ENCODE measurements at places on chromosomes 2 and 18.

DNA sequence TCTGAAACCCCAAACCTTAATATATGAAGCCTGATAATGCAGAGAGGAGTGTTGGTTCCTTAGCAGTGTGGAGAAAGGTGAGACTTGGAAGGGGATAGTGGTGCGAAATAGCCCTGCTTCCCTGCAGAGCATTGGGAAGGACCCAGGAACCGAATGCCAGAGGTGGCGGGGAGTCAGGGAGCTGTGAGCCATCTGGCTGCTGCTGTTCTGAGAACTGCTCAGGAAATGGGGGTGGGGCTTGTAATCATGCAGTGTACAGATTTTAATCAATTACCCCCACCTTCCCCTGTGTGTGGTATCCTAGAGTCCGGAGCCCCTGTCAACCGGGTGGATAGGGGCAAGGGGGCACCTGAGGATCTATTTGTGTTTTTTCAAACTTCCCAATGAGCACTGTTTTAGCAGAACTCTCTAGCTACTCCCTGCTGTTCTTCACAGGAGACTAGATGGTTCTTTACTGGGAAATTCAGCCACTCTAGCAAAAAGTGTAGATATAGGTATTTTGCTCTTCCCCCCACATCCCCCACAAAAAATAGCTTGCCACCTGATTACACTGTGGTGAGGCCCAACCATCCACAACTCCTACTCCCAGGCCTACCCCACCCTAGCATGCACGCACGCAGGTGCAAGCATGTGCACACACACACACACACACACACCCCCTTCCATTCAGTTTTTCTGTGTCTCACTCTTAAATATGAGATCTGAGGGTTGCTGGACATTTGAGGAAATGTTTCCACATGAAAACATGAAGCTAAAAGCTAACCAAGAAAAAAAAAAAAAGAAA, 30.1 kb upstream of the MBOAT2 start:
- DNase-seq, result no peak

- DNase-seq, result no peak
Measured at GRCh38 chr2:149155196-149155969, 116.9 kb downstream of the LYPD6B start.

DNA sequence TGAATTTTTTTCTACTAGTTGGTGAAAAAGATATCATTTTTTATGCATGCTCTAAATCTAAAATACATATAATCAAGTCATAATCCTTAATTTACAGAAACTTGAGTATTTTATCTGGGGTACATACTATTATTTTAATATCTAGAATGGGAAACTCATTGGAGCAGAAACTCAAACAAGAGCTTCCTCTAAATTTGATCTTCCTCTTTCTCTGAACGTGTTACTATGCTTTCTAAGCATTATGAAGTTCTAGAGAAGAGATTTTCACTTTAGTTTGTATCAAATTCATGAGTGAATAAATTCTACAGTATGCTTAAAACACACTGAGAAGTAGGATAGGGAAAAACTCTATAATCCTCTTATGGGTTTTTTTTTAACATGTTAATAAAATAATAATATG, 20.6 kb upstream of the SLC38A11 start:
- DNase-seq, result no peak

DNA sequence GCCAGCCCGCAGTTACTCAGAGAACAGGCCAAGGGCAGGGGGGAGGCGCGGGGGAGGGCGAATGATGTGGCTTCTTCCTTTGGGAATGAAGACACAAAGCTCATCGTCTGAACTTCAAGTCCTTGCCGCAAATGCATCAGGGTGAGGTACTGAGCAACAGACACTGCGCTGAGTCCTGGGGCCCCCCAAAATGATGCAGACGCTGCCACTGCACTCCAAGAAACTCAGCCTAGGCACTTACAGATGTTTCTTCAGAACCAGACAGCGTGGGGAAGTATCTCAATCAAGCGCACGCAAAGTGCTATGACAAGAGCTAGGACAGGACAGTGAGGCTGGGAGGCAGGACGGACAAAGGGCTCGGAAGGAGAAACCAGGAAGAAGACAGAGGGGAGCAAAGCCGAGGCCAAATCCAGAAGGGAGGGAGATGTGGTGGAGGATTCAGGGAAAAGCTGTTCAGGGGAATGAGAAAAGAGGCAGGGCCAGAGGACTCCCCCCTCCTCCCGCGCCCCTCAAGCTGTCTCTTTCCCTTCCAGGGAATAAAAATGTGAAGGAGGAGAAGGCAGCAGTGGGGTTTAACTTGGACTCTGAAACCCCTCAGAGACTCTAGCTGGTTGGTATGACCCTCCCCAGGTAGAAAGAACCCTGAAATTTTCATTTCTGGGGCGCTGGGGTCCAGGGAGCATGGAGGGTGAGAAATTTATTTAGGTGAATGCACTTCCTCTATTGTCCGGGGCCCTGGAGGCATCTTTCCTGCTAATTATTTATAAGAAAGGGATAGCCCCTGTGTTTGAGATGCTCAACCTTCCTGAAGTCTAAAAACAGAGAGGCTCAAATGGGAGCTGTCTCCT, 34.9 kb downstream of the CIB4 start:
- no peak for DNase-seq

DNA sequence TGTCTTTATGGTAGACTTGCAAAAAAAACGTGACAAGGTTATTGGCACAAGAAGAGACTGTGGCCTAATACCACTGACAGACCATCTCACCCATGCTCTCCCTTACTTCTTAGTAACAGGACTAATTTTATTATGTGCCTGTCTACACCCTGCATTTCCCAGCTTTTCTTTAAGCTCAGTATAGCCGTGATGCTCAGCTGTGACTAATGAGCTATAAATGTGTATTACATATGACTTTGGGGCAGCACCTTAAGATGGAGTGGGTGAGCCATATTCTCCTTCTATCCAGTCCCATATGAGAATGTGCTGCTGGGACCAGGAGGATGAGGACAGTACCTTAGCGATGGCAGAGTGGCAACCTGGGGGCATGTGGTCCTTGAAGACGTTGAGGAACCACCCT, 293.5 kb downstream of the RNF144A start:
- no peak for DNase-seq

- no peak for DNase-seq
Measured at GRCh38 chr2:148530350-148530749, 114.2 kb upstream of the EPC2 start.

GRCh38 chr2:216932113-216932862, 72.4 kb upstream of the TNP1 start:
- no peak for DNase-seq

GRCh38 chr18:5057386-5058348, 139.4 kb downstream of the AKAIN1 start:
- DNase-seq, result no peak

DNA sequence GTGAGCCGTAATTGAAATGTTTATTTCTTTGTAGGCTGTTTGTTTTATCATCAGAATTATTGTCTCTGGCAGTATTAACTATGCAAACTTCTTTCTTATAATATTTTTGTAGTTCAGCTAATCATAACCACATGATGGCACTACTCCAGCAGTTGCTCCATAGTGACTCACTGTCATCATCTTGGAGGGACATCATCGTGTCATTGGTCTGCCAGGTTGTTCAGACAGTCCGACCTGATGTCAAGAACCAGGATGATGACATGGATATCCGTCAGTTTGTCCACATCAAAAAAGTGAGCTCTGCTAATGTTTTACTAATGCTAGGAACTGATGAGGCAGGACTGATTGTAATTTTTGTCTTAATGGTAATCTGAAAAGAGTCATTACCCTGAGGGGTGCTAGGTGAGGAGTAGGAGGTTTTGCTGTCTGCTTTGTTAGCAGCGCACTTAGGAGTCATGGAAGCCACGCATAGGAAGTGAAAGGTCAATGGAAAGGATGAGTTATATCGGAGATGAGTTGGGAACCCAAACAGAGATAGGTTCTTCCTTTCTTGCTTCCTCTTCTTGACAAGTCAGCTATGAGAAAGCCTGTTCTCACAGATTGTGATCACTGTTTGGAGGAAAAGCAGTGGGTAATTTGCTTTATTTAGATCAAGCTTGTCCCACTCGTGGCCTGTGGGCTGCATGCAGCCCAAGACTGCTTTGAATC, 49.2 kb downstream of the PIKFYVE start:
- no peak for DNase-seq

DNA sequence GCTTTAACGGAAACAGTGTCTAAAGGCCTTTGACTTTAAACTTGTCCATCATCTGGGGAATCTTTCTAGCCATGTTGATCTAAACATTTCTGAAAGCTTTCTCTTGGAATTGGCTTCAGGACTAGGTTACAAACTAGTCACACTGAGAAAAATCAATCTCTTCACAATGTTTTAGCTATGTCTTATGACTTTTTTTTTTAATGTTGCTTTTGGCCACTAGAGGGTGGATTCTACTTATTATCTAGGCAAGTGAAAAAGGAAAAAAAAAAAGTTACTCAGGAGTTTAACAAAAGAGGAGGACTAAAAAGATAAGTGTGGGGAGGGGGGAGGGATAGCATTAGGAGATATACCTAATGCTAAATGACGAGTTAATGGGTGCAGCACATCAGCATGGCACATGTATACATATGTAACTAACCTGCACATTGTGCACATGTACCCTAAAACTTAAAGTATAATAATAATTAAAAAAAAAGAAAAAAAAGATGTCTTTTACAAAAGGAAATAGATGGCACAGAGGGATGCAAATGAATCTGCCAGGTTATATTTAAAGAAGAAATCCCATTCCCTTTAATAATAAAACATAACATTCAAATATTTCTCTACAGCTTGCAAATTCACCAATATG, 160.4 kb upstream of the PID1 start:
- DNase-seq, result no peak

- no peak for DNase-seq
Measured at GRCh38 chr2:2902547-2903281, 474.9 kb downstream of the EIPR1 start.

DNA sequence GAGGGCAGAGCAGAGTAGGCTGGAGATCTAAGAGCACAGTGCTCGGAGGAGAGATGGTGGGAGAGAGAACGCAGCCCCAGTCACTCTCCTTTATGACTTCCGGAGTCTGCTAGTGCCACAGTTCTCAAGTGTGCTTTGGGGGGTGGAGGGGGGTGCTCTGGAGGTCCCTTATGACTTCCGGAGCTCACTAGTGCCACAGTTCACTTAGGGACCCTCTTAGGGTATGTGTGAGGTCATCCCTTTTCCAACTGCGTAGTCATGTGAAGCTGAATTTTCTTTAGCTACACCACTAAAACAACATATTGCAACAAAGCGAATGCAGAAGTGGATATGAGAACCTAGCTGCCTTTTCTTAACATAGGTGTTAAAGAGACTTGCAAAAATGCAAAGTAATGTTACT, 153.7 kb upstream of the KCTD1 start:
- DNase-seq, result no peak

DNA sequence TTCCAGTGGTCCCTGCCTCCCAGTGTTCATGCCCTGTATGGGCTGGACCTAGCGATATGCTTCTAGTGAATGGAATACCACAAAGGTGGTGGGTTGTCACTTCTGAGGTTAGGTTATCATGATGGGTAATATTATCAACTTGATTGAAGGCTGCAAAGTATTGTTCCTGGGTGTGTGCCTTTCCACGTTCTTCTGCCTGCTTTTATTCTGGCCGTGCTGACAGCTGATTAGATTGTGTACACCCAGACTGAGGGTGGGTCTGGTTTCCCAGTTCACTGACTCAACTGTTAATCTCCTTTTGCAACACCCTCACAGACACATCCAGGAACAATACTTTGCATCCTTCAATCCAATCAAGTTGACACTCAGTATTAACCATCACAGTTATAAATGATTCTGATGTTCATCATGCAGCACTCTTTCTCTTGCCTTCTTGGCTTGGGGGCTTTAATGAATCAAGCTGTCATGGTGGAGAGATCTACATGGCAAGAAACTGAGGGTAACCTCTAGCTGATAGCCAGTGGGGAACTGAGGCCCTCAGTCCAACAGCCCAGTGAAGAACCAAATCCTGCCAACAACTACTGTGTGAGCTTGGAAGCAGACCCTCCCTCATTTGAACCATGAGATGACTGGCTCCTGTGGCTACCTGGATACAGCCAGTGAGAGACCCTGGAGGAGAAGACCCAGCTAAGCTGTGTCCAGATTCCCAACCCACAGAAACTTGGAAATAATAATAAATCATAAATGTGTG, 63.0 kb upstream of the CELF4 start:
- no peak for DNase-seq

DNA sequence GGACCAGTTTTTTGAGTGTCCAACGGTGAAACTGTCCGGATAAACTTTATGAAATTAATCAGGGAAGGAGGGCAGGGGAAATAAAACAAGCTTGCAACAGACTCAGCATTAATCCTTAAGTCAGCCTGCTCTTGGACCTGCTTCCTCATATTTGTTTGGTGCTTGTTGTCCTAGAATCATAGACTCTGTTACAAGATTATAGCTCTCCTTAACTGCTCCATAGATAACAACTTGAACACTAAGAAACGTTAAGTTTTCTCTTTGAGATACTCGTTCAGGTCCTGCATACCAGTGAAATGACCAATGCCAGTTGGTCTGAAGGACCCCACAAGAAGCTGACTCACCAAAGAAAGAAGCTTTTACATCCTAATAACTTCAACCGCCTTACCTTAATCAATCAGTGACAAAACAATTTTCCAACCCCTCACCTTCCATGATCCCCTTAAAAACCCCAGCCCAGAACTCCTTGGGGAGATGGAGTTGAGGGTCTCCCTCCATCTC, 493.2 kb downstream of the PID1 start:
- no peak for DNase-seq

GRCh38 chr2:232894746-232895145, 24.7 kb downstream of the SNORC start:
- no peak for DNase-seq

DNA sequence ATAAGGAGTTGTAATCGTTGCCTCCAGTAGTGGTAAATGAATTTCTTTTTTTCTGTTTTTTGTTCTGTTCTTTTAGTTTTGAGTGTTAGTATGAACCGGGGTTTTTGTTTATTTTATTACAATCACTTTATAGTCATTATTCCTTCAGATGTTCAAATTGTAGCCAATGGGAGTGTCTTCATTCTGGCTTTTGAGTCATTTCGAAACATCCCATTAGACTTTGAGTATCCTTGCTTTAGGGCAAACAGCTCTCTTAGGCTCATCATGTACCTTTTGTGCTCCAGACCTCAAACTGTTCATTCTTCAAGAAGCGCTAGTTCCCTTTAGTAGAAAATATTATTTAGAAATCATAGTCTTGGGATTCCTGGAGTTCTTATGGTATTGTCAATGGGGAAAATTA, 54.2 kb upstream of the PAX3 start:
- no peak for DNase-seq

- DNase-seq, result no peak
Measured at GRCh38 chr18:56173542-56174220, 464.7 kb downstream of the TXNL1 start.

- DNase-seq, result no peak
Measured at GRCh38 chr2:130796290-130796689, 40.4 kb upstream of the ARHGEF4 start.

- DNase-seq, result no peak
Measured at GRCh38 chr2:25201265-25201664, 32.9 kb upstream of the POMC start.

DNA sequence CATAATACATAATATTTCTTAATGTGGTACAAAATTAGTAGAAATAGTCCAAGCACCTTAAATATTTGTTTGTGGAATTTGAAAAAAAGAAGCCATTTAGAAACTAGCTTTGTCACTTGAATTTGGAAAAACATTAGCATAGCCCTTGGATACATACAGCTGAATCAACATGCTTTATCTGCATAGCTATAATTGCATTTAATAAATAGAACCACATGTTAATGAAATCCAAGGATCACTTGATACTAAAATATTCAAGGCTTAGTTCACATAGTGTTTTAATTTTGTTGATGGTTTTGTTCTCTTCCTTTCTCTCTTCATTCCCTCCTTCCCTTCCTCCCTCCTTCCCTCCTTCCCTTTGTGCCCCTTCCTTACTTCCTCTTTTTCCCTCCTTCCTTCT, 169.4 kb upstream of the NRXN1 start:
- DNase-seq, result no peak

- DNase-seq, result no peak
Measured at GRCh38 chr2:180849851-180850250, 130.6 kb upstream of the UBE2E3 start.
